Neural crest cell (in vitro differentiated cells): ENCODE measurements at places on chromosomes 7 and 10. TPM values are rescaled to one million over a fixed set of nuclear protein-coding genes. Genes with fewer than 3 reads are reported as not detected.

CPA2 gene
- total RNA-seq = 0.55 and 1.2 TPM in 2 replicates

ZNF117 gene
- 26.0 and 27.7 TPM in 2 replicates for total RNA-seq

GRCh38 chr7:28980451-28981160, 22.5 kb upstream of the TRIL start:
- DNase-seq = no peak

GRCh38 chr10:67043041-67043440, 117.2 kb downstream of the LRRTM3 start:
- no peak for DNase-seq

CYP2C19 gene
- total RNA-seq = not detected in 2 replicates

GRCh38 chr7:120867932-120868331, 10.0 kb upstream of the TSPAN12 start:
- DNase-seq = no peak

DNA sequence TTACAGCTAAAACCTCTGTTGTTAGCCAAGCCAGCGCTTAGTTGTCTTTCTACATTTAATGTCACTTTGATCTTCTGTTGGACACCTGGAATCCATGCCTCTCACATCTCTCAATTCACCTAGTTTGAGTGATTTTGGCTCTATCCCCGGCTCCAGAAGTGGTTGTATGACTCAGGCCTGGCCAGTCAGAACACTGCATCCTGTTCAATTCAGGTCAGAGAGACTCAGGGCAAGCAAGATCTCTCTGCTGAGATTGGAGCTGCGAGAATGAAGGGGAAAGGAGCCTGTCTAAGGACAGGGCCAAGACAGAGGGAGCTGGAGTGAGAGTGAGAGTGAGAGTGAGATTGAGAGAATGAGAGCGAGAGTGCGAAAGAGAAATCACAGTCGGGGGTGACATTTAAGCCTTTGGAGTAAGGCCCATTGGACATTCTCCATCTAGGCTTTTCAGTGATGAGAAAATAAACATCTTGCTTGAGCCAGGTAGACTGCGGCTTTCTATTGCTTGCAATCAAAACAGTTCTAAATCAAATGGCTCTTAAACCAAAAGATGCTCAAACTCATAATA, 83.3 kb upstream of the DYNC1I1 start:
- DNase-seq = no peak

DNA sequence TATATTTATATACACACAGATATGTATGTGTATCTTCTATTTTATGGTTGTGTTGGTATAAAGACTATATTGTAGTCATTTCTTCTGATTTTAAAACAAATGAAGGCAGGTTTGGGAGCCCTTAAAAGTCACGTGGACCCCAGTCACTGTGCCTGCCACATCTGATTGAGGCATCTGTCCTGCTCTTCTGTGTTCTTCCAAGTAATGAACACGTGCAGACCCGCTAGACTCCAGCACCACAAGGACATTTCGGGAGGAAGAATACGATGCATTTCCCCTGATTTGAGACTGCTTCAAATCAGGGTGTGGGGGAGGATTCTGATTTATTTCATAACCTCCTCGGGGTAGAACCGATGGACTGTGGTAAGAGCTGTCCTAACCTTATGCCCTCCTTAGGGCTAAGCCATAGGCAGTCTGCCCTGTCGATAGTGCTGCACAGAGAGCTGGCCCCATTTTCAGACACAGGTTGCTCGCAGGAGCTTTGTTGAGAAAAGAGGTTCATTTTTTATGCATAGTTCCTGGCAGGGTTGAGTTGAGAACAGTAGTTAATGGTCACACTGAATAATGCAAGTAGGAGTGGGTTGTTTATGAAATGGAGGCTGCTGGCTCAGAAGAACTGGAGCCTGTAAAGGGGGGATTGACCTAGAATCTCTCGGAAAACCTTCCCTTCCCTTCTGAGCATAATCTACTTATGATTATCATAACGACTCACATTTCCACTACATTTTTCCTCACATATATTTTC, 55.0 kb upstream of the C10orf120 start:
- no peak for DNase-seq

DNA sequence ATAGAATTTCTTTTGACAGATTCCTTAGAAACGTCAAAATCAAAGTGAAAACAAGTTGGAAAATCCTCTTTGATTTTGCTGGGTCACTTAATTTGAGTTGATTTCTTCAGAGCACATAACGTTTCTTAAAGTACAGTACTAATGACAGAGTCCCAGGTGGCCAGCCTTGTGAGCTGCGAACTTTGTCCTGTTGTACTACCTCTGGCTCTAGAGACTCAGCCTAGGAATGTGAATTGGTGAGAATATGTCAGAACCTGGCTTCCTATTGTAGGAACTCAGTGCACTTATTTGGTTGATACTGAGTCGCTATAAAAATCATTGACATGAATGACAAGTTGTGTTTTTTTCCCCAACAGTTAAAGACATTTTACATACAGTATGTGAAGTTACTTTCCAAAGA, 20.2 kb downstream of the SDK1 start:
- no peak for DNase-seq

DNA sequence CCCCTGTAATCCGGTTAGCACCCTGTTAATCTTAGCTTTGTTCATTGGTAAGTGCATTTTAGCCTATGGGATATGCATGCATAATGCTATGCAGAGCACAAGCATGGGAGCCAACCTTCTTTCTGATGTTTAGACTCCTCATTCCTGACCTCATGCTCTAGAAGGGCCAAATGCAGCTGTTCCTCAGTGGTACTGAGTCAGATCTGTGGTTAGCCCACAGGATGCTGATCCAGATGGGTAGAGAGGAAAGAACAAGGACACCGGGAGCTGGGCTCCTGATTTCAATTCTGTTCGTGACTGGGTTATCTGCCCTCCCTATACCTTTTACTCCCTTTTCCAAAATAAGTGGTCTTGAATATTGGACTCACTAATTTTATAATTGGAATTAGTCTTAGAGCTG, 31.7 kb upstream of the C10orf90 start:
- DNase-seq = no peak

IQUB gene
- total RNA-seq = 0.56 and 0.73 TPM in 2 replicates

GRCh38 chr10:74151879-74152722, 1.1 kb downstream of the ADK start:
- no peak for DNase-seq

- DNase-seq = no peak
Measured at GRCh38 chr10:104113376-104113956, 8.5 kb upstream of the SFR1 start.

DNA sequence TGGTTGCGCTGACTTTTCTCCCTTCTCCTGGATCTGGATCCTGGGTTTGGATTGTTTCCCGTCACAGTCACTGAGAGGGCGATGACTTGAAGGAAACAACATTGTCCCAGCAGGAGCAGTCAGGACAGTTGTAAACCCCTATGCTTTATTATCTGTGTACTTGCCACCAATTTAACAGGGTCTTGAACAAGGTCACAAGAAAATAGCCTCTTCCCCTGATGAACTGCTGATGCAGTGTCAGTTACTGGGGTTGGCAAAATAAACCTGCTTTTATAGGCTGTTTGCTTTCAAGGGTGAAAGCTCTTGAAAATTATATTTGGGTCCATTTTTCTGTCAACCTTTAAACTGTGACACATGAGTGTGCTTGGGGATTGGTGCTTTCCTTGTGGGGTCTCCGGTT, 238.9 kb downstream of the ACTR3B start:
- DNase-seq = no peak

DNA sequence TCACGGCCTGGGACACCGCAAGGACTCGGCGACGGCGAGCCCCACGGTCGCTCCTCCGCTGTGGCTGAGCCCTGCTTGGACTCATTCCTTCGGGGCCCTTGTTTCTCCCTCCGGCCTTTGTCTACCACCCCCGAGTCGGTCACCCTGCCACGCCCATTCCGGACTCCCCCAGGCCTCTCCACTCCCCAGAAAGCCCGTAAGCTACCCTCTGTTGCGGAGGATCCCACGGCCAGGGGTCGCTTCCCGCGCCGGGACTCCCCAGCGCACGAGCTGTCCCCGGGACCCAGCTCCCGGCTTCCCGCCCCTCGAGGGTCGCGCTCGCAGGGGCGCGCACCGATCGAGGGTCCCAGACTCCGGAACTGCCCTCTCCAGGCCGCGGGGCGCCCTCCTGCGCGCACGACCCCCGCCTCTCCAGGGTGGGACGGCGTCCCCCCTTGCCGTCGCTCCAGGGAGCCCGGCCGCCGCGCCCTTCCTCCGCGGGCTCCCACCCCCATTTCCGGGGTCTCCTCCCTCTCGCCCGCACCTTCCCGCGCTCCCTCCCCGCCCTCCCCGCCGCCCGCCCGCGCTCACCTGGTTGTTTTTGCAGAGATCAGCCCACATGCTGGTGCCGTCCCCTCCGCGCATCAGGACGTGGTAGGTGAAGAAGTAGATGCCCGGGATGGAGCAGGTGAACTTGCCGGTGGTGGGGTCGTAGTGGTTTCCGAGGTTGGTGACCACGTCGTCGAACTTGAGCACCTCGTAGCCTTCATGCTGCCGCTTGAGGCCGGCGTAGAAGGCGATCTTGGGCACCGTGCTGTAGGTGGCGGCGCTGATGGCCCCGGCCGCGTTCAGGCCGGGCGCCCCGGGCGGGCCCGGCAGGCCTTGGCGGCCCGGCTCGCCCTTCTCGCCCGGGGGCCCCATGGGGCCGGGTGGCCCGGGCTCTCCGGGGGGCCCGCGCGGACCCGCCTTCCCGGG, 1.5 kb downstream of the C1QL3 start:
- no peak for DNase-seq

DNA sequence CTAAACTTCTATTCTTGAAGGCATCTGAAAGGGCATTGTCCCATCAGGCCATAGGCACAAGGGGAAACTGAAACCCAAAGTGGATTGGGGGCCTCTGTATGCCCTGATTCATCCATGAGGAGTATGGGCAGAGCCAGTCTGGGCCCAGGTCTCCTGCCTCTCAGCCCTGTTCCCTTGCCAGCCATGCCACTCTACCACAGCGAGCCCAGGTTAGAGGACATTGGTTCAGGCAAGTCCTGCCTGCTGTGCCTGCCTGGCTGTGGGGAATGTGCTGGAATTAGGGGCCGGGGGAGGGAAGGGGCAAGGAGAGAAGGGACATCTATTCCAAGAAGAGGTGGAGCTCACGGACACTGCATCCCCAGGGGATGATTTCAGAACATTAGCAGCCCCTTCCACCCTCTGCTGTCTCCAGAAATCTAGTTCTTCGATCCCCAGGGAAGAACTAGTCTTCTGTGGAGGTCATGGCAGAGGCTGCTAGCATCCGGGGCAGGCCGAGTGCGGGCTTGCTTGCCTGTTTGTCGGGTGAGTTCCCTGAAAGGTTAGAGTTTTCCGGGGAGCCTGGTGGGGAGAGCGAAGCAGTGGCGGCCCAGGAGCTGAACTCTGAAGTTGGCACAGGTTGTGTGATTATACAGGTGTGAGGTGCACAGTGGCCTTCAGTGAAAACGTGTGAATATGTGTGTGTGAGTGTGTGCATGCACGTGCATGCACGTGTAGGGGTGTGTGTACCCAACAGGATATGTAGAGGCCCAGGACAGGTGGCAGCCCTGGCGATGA, 37.8 kb downstream of the TBATA start:
- no peak for DNase-seq
